ENCODE measurements at places on chromosomes 2 and 18.

- no peak for DNase-seq
Measured at GRCh38 chr2:23411752-23412431, 26.9 kb downstream of the KLHL29 start.

DNA sequence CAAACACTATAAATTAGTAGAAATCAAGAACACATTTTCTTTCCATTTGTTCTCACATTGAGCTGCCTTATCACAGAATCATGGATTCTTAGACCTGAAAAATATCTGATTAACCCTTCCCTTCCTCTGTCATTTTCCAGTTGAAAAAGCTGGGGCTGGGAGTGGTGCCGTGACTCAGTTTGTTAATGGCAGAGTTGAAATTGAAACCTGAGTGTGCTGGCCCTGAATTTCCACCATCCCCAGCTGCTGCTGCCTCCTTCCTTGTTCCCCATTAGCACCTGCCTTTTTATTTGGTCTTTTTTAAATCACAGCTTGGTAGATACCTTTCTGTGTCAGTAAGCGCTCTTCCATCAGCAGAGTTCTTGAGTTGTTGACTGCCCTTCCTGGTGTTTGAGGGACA, 10.6 kb downstream of the FARP2 start:
- DNase-seq: no peak

DNA sequence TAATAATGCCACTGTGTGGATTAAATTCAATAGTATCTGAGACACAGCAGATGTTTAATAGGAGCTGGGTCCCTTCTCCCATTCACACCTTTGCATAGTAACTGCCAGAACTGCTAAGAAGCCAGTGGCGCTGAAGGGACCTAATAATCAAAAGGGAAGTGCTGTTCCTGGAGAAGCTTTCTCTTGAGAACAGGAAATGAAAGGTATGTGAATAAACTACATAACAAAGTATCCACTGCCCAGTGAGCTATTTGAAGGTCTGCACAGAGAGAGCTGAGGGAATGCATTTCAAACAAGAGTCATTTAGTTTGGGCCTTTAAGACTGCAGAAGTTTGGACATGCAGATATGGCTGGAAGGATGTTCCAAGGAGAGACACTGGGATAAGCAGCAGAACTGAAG, 56.1 kb upstream of the KIDINS220 start:
- DNase-seq: no peak

GRCh38 chr2:15624903-15625302, 33.2 kb downstream of the DDX1 start:
- no peak for DNase-seq

GRCh38 chr2:149972066-149972465, 384.5 kb upstream of the MMADHC start:
- DNase-seq: peak; percentile 97

- DNase-seq: no peak
Measured at GRCh38 chr2:3334392-3335345, 42.9 kb downstream of the EIPR1 start.

- DNase-seq: no peak
Measured at GRCh38 chr2:136863874-136864273, 98.5 kb downstream of the THSD7B start.

- no peak for DNase-seq
Measured at GRCh38 chr2:128821010-128821409, 502.3 kb upstream of the HS6ST1 start.

DNA sequence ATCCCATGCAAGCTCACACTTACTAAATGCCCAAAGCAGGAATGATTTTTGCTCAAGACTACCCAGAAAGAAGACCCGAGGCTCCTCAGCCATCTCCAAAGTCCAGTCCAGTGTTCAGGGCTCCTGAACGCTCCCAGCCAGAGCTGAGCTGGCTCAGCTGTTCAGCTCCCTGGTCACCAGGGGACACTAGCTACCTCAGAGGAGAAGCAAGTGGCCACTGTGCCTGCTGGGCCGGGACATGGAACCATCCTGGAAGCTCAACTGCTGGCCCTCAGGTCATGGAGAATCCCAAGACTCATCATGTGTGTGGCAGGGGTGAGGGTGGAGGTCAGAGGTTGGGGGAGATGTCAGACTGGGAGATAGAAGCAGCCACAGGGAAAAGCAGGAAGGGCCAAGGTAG, 89.0 kb downstream of the GALNT14 start:
- DNase-seq: no peak

GRCh38 chr2:53740170-53740569, 27.4 kb upstream of the CHAC2 start:
- peak; percentile 38 for DNase-seq

GRCh38 chr2:61016392-61017002, 1.0 kb upstream of the PEX13 start:
- no peak for DNase-seq

- no peak for DNase-seq
Measured at GRCh38 chr2:39995005-39995737, 216.1 kb upstream of the THUMPD2 start.

- no peak for DNase-seq
Measured at GRCh38 chr2:98118161-98118560, 31.2 kb downstream of the VWA3B start.

GRCh38 chr2:17306706-17307105, 211.5 kb downstream of the RAD51AP2 start:
- no peak for DNase-seq

- DNase-seq: no peak
Measured at GRCh38 chr2:181642086-181642485, 14.8 kb downstream of the CERKL start.

- no peak for DNase-seq
Measured at GRCh38 chr2:236498369-236498768, 71.3 kb upstream of the ACKR3 start.

- DNase-seq: no peak
Measured at GRCh38 chr2:207876842-207877535, 107.3 kb upstream of the FZD5 start.

- no peak for DNase-seq
Measured at GRCh38 chr18:31041271-31042083, 1.1 kb downstream of the DSC3 start.

DNA sequence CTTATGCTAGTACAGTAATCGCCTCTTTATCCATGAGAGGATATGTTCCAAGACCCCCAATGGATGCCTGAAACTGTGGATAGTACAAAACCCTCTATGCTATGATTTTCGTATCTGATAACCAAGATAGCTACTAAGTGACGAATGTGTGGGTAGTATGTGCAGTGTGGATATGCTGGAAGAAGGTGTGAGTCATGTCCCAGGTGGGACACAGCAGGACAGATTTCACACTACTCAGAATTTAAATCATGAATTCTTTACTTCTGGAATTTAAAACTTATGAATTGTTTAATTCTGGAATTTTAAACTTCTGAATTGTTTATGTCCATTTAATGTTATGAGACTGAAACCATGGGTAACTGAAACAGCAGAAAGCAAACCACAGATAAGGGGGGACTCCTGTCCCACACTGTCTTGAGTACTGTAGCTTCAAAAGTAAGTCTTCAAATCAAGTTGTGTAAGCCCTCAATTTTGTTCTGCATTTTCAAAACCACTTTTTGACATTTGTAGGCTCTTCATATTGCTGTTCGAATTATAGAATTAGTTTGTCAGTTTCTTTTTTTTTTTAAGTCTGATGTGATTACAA, 116.0 kb downstream of the LTBP1 start:
- no peak for DNase-seq

- no peak for DNase-seq
Measured at GRCh38 chr18:54161267-54161666, 63.2 kb downstream of the MBD2 start.

GRCh38 chr2:74603282-74604000, 44.7 kb downstream of the M1AP start:
- DNase-seq: no peak

DNA sequence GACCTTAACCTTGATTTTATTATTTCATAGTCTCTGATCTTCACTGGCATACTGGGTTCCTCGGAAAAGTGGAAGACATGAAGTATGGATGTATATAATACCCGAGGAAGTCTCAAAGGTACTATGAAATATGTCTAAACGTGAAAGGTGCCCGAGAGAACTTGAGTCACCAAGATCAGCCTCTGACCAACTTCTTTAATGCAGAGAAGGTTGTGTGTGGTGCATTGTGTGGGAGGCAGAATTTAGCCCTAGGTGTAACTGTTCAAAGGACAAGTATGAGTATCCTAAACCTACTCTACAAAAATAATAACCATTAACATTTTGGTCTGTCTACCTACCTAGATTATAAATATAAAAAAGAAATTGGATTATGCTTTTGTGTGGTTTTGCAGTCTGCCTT, 36.1 kb downstream of the OSBPL6 start:
- DNase-seq: no peak

DNA sequence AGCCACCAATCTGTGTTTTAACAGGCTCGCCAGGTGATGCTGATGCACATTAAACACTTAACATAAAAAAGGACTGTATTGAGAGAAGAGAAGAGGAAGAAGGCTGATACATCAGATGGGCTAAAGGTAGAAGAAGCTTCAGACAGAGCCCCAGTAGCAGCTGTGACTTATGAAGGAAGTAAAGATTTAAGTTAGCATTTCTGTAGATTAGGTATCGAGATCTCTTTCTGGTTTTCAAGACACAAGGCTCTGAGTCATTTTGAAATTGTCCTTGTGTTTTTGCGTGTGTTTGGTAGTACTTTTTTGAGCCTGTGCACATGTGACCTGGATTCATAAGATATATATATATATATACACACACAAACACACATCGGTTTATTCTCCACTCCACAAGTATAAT, 40.6 kb upstream of the GCFC2 start:
- DNase-seq: no peak

GRCh38 chr2:175017618-175018414, 12.6 kb upstream of the CHN1 start:
- DNase-seq: no peak

DNA sequence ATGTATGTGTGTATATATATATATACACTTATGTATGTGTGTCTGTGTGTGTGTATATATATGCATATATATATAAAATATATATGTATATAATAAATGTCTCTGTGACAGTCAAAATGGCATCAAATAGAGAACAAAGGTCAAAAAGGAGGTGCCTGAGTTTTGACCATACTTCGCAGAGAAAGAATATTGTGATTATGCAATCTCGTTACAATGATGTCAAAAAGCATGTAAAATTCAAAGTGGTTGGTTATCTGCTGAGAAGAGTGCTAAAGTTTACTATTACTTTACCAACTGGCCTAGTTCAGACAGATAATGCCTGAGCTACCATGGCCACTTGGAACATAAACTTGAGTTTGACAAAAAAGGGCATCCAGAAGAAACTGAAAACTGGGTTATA, 375.0 kb downstream of the NBAS start:
- DNase-seq: no peak

GRCh38 chr2:111624411-111625156, 259.4 kb downstream of the ANAPC1 start:
- DNase-seq: no peak

- DNase-seq: no peak
Measured at GRCh38 chr18:52363861-52364260, 23.9 kb downstream of the DCC start.

- no peak for DNase-seq
Measured at GRCh38 chr2:14761118-14761517, 128.6 kb downstream of the LRATD1 start.

DNA sequence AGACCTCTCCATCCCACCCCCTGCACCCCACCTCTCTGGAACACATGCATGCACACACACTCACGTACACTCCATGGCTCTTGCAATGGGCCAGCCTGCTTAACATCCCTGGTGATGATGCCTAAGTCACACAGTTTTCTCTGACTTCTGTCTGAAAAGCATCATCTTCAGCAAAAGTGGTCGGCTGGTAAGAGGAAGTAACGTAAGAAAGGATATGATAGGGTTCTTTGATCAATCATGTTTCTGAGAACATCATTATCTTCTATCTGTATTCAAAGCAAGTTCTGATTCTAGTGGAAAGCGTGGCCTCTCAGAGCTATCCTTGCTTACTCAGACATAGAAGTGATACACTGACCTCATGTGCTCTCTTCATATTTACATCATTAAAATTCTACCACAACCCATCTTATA, 11.4 kb upstream of the NDUFV2 start:
- no peak for DNase-seq

DNA sequence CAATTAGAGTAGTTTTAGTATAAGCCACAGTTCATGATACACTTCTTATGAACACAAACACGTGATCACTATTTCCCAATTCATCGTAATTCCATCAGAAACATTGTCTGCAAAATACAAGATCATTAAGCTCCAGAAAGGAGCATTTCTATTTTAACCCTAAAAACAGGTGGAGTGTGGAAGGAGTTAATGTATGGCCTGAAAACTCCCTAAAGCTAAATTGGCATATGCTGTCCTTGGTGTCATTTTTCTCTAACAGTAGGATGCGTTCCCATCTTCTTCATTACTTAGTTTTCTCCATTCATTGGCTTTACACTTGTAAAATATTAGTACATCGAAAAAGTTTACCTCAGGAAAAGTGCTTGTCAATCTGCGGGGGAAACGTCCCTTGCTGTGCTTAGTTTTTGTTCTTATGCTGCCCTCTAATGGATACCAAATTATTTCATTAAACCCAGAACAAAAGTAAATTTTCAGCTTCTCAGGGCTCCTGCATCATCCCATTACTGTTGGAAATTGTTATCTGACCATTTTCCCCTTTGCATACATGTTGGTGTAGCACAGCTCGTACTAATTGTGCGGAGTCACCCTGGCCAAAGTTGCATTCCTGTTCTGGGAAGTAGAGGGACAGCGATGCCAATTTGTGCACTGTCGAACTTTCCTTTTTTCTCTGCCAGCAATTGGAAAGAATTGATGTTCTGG, 153.4 kb downstream of the GPD2 start:
- peak; percentile 45 for DNase-seq

DNA sequence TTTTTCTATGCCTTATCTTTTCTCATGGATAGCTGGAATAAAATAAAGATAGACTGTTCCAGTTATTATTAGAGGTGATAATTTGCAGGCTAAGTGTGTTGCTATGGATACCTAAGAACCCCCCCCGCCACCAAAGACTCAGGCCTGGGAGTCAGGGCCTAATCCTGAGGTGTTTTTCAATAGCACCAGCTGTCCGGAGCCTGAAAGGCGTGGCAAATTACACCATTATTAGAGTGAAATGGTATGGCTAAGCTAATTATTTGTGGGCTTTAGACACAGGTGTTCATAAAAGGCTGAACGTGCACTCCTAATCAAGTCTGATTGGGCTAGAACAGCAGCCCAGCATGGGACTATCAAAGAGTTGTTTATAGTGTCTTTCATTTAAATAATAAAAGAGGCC, 293.2 kb upstream of the DCC start:
- DNase-seq: no peak

GRCh38 chr2:180570864-180571263, 409.5 kb upstream of the UBE2E3 start:
- no peak for DNase-seq

DNA sequence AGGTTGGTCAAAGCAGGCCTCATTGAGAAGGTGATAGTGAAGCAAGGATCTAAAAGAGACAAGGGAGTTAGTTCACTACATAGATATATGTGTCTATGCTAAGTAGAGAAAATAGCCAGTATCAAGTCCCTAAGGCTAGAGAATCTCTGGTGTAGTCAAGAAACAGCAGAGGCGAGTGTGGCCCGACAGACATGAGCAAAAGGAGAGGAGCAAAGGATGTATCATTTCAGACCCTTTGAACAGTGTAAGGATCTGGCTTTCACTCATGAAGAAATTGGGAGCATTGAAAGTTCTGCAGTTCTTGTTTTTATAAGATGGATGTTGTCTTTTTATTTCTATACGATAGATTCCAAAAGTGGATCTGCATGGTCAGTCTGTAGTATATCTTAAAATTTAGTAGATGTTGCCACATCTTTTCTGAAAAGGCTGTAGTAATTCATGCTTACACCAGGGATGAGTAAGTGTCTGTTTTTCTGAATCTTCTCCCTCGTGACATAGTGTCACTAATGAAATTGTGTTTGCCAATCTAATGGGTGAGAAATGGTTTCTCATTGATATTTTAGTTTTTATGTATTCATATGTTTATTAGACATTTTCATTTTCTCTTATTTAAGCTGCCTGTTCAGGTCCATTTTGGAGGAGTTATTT, 18.8 kb downstream of the SP100 start:
- DNase-seq: no peak

All from cerebellar cortex (tissue), 1 donor.